Tibial artery (tissue), 4 donors: ENCODE measurements at places on chromosomes 5 and 9.

GRCh38 chr9:130833031-130833990, 1.7 kb upstream of the ABL1 start:
- DNase-seq, result no peak

GRCh38 chr5:82808960-82809359, 268.2 kb downstream of the TMEM167A start:
- no peak for DNase-seq

DNA sequence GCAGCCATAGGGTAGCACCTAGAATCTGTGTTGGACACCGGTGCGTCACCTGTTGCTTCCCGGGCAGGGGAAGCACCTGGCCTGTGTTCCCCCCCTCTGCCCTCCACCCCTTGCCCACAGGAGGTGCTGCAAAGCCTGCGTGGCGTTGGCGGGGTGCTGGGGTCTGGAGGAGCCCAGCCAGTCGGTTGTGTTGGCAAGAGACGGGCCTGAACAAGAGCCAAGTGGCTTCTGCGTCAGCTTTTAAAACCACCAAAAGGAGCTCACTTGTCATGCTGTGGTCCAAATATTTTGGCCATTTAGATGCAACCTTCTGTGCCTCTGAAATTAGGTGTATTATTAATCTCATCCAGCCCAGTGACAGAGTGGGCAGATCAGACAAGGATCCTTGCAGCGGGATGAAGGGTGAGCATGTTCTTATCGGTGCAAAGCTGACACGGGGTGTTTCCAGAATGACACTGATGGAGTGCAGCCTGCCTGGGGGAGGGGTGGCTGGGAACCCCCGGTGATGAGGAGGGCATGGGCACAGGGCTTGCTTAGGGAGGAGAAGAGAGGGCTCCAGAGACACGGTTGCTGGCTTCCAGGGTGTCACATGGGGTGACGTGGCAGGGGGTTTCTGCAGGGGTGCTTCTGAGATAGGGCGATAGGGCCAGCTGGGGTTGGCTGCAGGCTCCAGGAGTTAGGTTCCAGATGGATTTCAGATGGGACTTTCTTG, 9.7 kb upstream of the RXRA start:
- DNase-seq, result peak; percentile 74

- DNase-seq, result no peak
These were observed 31.8 kb downstream of the MAP1B start for GRCh38 chr5:72138943-72139521.

GRCh38 chr5:18114151-18114757, 480.0 kb downstream of the TAF11L14 start:
- no peak for DNase-seq

- peak; percentile 85 for DNase-seq
These were observed 77.3 kb downstream of the MAMDC2 start for GRCh38 chr9:70120834-70121510.

- peak; percentile 58 for DNase-seq
These were observed 7.9 kb downstream of the GABRP start for GRCh38 chr5:170791325-170791954.

DNA sequence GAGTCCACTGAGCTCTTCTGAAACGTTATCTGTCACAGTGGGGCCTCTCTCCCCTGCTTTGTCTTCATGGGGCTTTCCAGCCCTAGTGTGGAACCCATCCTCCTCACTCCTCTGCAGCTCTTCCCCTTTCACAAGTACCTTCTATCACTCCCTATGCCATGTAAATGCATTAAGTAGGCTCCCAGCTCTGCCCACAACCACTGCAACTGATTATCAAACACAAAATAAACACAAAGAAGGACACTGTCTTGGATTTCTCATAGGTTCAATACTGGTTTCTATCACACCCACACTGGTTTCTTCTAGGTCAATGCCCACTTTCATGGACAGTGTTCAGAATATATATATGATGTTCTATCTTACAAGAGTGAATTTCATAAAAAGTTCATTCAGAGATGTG, 139.4 kb downstream of the GNAQ start:
- no peak for DNase-seq

- no peak for DNase-seq
These were observed 35.5 kb downstream of the JAKMIP2 start for GRCh38 chr5:147746986-147747385.

DNA sequence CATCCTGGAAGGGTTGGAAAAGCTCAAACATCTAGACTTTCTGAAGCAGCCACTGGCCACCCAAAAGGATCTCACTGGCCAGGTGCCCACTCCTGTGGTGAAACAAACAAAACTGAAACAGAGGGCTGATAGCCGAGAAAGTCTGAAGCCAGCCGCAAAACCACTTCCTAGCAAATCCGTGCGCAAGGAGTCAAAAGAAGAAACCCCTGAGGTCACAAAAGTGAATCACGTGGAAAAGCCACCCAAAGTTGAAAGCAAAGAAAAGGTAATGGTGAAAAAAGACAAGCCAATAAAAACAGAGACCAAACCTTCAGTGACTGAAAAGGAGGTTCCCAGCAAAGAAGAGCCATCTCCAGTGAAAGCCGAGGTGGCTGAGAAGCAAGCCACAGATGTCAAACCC, 87.6 kb downstream of the MAP1B start:
- DNase-seq, result no peak

DNA sequence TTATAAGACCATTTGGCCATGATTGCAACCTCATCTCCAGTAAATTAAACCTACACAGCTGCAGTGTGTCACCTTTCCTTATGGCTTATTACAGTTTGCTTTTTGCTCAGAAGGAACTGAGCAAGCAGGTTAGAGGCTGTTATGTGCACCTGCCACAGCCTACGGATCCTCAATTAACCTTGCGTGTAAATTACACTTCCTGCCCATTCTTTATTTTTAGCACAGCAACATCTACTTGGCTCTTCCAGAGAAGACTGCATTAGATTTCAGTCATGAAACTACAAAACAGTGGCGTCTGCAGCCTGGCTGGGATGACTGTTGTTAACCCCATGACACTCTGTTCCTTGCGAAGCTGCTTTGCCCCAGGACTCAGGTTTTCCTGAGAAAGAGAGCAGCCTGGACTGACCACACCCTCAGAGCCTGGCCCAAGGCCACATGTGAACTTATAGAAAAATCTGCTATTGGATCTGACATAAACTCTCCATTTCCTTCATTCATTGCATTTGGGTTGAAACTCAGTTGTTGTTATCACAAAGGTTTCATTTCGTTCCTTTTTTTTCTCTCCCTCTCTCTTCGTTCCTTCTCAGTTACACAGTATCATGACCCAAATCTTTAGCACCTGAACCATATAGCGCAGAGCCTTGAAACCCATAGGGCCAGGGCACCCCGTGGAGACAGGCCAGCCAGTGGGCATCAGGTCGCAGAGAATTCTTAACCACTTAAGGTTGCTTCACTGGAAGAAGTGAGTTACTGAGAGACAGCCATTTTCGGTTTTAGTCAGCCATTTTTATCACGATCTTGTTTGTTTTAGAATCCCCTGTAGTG, 138.6 kb downstream of the PALM2AKAP2 start:
- no peak for DNase-seq

- no peak for DNase-seq
These were observed 4.6 kb downstream of the PAM start for GRCh38 chr5:102759700-102760099.

DNA sequence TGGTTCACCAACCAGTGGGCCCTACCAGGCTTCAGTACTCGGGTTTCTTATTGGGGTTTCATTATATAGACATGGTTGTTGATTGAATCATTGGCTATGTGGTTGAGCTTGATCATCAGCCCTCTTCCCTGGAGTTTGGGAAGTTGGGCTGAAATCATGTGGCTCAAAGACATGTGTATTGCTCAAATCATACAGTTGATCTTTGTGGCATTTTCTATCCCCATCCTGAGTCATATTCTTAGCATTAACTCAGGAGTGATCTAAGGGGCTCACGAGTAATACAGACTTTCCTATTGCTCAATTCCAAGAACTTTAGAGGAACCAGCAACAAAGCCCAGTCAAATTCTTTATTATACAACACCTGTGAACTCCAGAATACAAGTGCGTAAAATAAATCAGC, 66.2 kb downstream of the SMC5 start:
- DNase-seq, result no peak

GRCh38 chr9:138075961-138076649, 198.5 kb downstream of the CACNA1B start:
- no peak for DNase-seq

DNA sequence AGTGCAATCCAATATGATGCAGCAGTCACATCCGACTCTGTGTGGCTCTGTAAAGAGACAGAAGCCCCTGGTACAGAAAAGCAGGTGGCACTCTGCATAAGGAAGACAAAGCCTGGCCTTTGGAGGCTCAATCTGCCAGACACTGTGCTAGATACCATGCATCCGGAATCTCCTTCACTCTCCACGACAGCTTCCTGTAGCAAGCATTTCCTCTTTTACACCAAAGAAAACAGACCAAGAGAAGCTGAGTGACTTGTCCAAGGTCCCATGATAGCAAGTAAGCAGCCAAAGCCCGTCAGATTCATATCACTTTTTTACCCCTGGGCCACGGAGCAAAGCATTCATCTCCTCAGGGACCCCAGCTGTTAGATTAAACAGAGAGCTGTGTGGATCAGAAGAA, 64.2 kb upstream of the SMIM23 start:
- no peak for DNase-seq

- DNase-seq, result no peak
These were observed 31.2 kb downstream of the NANS start for GRCh38 chr9:98087420-98088354.

DNA sequence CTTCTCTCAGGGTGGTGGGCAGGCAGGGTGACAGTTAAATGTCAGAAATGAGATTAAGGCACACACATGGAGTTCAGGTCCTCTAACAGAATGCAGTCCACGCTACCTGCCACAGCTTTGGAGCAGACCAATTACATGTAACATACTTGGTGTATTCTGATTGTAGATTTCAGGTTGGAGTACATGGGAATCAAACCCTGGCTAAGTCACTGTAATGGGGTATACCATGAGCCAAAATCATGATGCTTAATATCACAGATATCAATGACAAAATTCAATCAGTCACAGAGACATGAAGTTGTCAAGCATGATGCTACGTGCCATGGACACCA, 48.9 kb downstream of the MEF2C start:
- no peak for DNase-seq

GRCh38 chr9:130042885-130043653, at the start of gene FNBP1:
TSS of gene FNBP1 (minus strand) at chr9:130043189. CDS start at chr9:130042975, 214 bp downstream.
- peak; percentile 89 for DNase-seq

GRCh38 chr9:95125652-95126051, 191.9 kb downstream of the FANCC start:
- no peak for DNase-seq

GRCh38 chr9:110356639-110357395, 19.2 kb upstream of the TXNDC8 start:
- no peak for DNase-seq

DNA sequence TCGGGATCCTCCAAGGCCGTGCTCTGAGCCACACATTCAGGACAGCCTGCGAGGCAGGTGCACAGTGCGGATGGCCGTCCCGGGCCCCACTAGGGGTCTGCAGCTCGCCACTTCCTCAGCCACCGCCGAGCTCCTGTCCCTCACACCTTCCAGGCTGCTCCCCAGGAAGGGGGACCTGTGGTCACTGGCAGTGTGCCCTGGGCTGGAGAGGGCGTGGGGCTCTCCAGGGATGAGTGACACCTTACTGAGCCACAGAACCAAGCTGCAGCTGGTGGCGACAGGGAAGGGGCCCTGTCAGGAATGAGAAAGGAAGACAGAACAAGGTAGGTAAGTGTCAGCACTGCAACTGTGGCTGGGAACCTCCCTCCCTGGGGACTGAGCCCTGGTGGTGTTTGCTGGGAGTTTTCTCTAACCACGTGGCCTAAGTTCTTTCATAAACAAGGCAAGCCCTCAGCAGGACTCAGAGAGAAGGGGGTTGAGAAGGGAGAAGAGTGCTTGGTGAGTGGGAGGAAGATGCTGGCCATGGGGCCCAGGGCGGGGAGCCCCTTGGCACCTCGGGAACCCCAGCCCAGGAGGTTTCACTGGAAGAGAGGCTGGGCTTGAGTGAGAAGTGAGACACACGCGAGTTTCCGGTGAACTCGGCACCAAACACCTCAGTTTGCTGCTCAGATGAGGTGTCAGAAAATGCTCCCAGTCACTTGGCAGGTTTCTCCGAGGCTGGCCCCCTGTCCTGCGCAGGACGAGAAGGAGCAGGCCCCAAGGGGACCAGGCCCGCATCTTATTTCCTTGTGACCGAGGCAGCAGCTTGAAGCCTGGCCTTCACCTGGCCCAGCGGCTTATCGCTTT, 5.2 kb downstream of the IL13 start:
- DNase-seq, result no peak

GRCh38 chr5:175657593-175658271, at the start of gene HRH2:
TSS of gene HRH2 (plus strand) at chr5:175658071. CDS start at chr5:175683234, 25,163 bp downstream.
- DNase-seq, result peak; percentile 72

DNA sequence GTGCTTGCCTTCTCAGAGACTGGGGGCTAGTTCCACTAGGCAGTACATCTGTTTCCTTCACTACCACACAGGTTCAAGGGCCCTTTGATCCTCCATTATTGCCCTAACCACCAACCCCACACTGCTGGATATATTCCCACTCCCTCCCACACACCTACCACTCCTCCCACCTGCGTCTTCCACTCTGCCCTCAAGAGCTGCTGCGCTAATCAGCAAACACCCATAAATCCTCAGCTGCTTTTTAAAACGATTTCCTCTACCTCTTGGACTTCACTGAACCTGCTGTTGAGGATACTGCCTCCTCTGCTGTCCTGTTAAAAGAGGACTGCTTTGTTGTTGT, 120.9 kb downstream of the MAPKAP1 start:
- DNase-seq, result no peak

- no peak for DNase-seq
These were observed 15.7 kb downstream of the IRGM start for GRCh38 chr5:150862070-150862469.

- DNase-seq, result no peak
These were observed 669.2 kb upstream of the ACO1 start for GRCh38 chr9:31715250-31715649.

DNA sequence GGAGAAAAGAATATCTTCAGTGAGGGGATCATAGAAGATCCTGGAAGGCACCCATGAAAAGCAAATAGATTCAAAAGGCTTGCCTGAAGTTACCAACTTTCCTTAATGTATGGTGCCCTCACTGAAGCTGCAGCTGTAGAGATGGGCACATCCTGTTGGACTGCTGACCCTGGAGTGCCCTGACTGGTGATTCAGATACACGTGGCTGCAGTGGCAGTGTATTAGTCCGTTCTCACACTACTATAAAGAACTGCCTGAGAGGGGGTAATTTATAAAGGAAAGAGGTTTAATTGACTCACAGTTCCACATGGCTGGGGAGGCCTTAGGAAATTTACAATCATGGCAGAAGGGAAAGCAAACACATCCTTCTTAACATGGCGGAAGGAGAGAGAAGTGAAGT, 80.3 kb downstream of the OSMR start:
- no peak for DNase-seq
